GM04503 (cell line): ENCODE measurements at places on chromosomes 4 and X.
A peak's percentile ranks its signal among the peaks of the same experiment; 100 is the strongest.

DNA sequence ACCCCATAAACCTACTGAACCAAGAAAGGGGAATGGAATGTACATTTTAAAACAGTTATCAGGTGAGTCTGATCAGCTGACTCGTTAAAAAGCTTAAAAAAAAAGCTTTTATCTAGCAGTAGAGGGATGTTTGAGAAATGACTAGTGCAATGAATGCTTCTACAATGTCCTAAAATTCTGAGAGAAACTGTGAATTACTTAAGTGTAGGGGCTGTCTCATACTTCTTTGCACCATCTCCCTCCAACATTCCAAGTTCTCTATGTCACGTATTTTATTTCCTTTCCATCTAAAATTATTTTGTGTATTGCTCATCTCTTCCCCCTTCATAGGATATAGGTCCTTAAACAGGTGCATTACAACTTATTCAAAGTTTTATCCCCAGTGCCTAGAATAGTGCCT is 11.9 kb upstream of the AREG start:
- no peak for DNase-seq

DNA sequence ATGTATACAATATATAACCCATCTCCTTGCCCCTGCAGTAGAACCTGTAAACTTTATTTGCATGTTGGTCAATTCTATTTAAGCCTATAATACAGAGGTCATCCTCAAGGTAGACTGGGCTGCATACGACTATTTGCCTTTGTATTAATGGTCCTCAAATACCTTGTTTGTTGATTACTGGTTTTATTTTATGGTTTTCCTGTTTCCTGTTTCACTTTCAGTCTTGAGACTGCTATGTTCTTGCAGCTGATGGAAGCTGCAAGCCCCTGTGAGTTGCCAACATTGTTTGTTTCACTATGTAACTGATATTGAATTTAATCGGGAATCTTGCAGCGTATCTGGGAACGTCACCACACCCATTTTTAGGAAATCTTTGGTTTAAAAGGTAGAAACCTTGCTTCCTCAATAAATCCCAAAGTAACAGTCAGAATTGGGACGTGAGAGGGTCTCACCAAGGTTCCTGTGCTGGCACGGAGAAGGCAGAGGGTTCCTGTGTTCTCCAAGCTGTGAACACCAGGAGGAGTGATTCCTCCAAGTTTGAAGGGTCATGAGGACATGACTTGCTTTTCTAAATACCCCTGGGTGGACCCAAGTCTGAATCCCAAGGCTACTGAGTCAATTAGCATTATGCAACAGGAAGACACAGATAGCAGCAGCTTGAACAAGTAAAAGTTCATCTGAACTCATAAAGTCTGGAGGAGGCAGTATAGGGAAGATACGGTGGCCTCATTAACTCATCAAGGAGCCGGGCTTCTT is 110.6 kb upstream of the PNPLA4 start:
- no peak for DNase-seq

GRCh38 chr4:178633263-178633662 is 1191.0 kb upstream of the AGA start:
- no peak for DNase-seq

DNA sequence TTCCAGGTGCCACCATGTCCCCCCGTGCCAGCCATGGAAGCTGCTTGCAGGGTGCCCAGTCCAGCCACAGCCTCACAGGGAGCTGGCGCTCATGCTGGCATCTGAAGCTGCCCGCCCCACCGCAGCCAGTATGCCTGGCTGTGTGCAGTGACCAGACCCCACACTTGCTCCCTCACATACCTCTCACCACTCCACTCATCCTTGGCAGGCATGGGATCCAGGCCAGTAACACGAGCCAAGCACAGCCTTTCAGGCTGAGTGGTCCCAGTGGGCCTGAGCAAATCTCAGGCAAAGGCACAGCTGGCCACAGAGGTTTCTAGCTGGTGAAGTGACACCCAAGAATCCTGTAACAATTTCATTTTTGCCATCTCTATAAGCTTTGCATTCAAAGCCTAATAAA is 48.4 kb upstream of the SEC24B start:
- DNase-seq, result no peak

GRCh38 chrX:144566592-144566991 is 680.7 kb upstream of the SPANXN1 start:
- DNase-seq, result no peak

- DNase-seq, result no peak
These were observed 17.0 kb downstream of the MAB21L2 start for GRCh38 chr4:150598909-150599308.

GRCh38 chrX:150623583-150623982 is 55.2 kb downstream of the MTM1 start:
- DNase-seq, result no peak

DNA sequence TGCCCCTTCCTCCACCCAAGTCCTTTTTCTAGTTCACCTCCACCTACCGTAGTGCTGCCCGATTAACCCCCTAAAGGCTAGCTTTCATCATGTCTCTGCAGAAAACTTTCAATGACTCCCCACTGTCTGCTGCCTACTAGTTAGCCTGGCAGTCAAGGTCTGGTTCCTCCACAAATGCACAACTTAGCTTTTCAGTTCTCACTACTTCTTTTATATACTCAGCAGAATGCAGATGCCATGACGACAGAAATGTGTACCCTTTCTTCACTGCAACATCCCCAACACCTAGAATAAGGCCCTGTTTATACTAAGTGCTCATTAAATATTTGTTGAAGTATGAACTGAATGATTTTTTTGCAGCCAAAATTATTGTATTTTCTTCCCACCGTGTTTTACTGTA is 30.9 kb upstream of the RASGEF1B start:
- no peak for DNase-seq

- peak; percentile 84 for DNase-seq
These were observed 81.9 kb downstream of the HMGB2 start for GRCh38 chr4:173252024-173252935.

DNA sequence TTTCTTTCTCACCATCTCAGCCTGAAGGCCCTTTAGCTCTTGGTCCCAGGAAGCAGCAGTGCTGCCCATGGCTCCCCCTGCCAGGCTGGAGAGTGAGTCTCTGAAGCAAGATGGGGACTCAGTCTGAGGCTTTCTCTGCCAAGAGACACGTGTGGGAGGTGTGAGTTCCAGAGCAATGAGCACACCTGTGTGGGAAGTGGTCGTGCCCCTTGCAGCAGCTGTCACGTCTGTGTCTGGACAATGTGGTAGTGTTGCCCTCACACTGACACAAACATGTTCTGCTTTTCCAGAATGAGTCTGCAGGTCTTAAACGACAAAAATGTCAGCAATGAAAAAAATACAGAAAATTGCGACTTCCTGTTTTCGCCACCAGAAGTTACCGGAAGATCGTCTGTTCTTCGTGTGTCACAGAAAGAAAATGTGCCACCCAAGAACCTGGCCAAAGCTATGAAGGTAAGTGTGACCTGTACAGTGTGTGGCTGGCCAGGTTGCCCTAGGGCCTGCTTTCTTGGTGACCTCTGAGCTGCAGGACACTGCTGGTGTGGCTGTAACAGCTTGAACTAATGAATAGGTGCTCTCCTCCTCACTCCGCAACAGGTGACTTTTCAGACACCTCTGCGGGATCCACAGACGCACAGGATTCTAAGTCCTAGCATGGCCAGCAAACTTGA is 1.9 kb downstream of the TACC3 start:
- DNase-seq, result no peak

- DNase-seq, result no peak
These were observed 24.0 kb downstream of the TAB3 start for GRCh38 chrX:30865015-30865414.

DNA sequence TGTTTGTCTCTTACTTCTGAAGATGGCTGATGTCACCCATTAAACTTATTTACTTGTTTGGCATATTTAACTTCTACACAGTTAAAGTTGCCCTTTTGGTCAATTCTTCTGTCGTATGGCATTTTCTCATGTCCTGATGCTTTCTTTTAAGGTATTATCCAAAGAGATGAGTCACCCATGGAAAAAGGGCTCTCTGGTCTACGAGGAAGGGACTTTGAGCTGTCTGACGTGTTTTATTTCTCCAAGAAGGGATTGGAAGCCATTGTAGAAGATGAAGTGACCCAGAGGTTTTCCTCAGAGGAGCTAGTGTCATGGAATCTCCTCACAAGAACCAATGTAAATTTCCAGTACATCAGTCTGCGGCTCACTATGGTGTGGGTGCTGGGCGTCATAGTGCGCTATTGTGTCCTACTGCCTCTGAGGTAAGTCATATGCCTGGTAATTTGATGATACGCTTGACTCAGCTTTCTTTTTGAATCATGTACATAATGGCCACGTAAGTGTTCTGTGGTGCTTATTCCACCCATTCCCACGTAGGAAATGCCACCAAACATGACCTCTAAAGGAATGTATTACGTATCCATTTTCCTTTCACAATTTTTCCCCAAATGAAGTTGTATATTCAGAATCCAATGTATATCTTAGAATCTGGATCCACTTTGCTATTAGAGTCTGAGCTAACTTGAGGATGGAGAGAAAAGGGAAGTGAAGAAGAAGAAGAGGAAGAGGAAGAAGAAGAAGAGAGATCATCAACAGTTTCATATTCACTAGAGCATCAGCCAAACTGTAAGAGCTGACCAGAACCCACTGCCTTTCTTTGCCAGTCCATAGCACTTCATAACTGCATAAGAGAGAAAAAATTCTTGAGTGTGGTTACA is 45.7 kb downstream of the GPAT3 start:
- no peak for DNase-seq

DNA sequence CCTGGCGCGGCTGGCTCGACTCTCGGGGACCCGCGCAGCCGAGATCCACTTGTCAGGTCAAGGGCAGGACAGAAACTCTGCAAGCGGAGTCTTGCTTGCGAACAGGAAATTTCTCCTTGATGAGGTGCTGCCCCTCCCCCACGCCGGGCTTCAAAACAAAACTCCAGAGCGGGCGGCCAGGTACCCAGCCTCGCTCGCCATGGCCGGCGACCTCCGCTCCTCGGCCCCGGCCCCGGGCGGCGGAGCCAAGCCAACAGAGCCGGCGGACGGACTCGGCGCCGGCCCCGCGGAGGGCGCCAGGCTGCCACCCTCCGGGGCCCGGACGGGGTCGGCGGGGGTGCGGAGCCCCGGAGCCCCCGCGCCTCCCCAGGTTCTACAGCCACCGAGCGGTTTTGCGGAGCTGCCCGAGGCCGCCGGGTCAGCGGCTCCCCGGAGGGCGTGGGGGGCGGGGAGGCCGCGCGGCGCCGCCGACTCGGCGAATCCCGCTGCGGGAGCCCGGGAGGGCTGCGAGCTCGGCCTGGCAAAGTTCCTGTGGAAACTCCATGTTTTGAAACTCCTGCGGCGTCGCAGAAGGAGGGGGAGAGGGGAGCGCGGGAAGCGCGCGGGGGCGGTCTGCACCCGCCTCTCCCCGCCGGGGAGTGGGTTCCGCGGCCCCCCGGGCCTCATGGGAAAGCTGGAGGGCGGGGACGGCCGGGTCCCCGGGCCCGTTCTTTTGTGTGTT is 11.7 kb upstream of the BCOR start:
- DNase-seq, result no peak

DNA sequence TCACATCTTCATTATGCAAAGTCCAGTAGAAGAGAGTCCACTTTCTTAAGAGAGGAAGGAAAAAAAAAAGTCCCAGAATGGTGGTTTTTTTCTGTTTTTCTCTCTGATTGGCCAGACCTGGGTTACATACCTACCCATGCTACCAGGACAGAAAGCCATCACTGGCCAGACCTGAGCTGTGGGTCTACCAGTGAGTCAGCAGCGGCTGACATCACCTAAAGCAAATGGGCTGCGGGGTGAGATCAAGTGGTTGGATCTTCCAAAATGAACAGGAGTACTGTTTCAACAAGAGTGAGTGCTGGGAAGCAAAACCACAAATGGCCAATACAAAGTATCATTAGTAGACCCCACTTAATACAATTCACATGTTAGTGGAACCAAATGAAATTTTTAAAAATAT is 1.6 kb upstream of the NDST3 start:
- DNase-seq, result no peak

DNA sequence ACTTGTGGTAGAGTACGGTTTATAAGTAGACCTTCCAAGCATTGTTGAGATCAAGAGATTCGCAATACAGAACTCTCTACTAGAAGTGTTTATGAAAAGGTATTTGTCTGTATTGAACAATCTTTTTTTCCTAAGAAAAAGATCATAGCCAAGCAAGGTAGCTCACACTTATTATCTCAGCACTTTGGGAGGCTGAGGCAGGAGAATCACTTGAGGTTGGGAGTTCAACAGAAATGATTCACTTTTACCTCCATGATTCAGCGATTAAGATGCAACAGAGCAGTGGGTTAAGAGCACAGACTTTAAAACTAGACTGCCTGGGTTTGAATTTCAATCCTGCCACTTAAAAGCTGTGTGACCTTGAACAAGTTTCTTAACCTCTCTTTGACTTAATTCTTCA is 74.3 kb downstream of the TMEM156 start:
- no peak for DNase-seq

GRCh38 chrX:120372667-120373370 is 10.9 kb downstream of the ATP1B4 start:
- no peak for DNase-seq

GRCh38 chrX:29257521-29257920 is 670.3 kb downstream of the IL1RAPL1 start:
- peak; percentile 15 for DNase-seq

DNA sequence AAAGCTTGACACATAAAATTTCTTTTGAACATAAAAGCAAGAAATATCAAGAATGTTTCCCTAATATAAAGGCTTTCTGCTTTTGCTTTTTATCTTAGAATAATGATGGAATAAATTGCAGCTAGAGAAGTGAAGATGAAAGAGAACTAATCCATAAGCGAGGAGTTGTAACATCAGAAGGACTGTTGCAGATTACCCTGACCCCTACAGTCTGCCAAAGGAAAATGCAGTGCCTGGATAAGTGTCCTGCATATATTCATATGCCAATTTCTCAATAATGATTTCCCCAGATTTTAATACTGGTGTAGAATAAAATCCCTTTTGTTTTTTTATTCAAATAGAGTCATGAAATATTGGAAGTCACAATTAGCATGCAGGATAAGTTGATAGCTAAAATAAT is 115.9 kb downstream of the MAGEC2 start:
- DNase-seq, result no peak

DNA sequence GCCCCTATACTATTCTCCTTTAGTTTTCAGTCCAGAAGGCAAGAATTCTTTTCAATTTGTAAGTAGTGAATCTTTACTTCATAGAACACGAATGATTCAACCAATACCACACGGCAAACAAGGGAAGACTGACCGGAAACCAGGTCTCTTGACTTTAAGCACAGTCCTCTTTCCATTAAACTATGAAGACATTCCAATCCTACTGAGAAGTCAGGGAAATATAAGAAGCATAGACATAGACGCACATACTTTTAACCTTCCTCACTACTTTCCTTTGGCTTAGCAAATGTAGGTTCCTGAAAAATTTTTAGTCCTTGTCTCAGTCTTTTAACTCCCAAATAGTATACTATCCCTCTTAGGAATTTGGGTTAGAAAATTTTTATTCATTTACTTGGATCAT is 9.1 kb downstream of the CHRDL1 start:
- DNase-seq, result no peak

DNA sequence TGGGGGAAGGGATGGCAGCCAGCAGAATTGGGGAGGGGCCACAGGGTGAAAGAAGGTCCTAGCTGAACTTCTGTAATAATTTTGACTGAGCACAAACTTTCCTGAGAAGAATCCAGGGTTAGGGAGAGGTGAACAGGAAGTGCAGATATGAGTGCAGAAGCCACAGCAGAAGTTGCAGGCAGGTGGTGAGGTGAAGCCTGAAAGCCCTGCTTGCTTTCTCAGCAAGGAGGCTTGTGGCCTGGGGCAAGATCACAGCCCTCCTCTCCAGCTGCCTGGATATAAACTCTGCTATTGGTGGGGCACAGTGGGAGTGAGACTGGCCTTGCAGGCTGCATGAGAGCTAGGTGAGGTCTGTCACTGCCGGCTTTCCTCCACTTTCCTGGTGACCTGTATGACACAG is 44.1 kb upstream of the UPRT start:
- no peak for DNase-seq

GRCh38 chr4:147284256-147284835 is 196.6 kb upstream of the EDNRA start:
- no peak for DNase-seq
